Stimulated activated CD8-positive, alpha-beta memory T cell treated with anti-CD3 and anti-CD28 coated beads, Interleukin-7, amount 100 ng/mL, for 24 hours (primary cell): ENCODE measurements at places on chromosomes 2 and 18.

- peak; percentile 12 for DNase-seq
Measured at GRCh38 chr2:162073888-162074631, at the start of gene DPP4. Gene DPP4, minus strand, starts transcription at chr2:162074215. Its CDS starts 234 bp downstream, at chr2:162073981.

DNA sequence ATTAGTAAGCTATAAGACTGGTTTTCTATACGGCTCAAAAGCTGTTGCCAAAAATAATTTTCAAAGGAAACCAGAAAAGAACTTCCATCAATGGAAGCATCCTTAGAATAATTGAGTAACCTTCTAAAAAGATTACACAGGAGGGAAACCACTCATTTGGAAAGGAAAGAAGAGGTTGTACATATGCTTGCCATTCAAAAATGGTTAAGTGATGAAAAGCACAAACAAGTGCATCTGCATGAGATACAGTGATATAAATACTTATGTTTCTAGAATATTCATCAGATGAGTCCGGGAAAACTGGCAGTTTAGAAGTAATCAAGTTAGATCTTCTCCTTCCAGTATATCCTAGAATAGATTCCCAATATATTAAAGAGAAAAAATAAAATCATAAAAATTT, 20.1 kb upstream of the SMAD2 start:
- DNase-seq: no peak

DNA sequence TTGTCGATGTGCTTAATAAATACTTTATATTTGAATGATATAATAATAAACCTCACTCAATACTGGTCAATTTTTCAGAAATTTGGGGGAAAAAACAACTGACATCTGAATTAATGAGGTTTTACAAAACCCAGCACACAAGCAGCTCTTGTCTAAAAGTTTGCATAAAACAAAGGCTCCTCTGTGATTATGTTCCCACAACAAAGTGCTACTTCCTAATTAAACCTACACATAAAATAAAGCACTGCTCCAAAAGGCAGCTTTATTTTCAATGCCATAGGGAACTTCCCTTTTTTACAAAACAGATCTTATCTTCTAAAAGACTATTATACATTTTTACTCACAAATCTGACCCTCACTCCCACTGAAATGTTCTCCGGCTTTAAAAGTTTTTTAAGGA, 47.1 kb downstream of the LAMA1 start:
- DNase-seq: no peak

DNA sequence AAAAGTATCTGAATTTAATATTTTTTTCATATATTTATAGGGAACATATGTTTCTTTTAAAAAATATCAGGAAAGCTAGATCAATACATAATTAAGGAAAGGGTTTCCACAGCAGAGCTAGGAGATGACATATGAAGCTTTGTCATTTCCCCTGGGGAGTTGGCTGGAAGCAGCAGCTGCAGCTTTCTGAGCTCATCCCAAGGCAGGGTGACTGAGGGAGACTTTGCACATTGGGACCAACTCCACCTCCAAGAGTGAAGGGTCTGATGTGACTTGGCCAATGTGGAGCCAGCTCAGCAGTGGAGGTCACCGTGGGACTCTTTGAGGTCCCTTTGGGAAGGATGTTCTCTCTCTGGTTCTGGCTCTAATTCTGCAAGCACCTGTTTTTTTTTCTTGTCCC, 315.1 kb downstream of the RDH14 start:
- no peak for DNase-seq

- DNase-seq: no peak
Measured at GRCh38 chr2:107931412-107931811, 54.9 kb upstream of the SLC5A7 start.

DNA sequence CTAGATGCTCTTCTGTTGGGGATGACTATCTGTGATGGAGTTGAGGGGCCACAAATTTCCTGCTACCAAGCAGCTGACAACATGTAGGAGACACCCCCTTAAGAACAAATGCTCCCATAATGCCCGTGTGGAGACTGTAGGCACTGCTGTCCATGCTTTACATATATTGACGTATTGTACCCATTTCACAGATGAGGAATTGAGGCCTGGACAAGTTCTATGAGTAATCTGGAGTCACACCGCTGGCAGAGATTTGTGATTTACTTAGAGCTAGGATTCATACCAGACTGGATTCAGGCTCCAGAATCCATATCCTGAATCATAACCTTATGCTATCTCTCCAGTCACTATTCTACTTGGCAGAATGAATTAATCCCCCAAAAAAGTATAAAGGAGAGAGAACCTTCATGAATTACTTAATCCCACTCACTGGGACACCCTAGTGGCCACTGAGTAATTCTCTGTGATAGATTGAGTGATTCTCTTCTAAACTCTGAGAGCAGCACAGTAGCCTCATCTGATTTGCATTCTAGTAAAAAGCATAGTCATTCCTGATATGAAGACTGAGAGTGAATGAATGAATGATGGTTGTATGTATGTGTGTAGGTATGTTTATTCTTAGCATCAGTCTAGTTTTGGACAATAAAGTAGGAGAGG, 460.7 kb upstream of the MEIS1 start:
- DNase-seq: no peak

GRCh38 chr2:241817126-241817820, 8.3 kb downstream of the NEU4 start:
- DNase-seq: no peak

- DNase-seq: no peak
Measured at GRCh38 chr2:195594248-195594647, 62.8 kb upstream of the SLC39A10 start.

- DNase-seq: no peak
Measured at GRCh38 chr2:191061381-191061980, 47.5 kb upstream of the STAT1 start.

DNA sequence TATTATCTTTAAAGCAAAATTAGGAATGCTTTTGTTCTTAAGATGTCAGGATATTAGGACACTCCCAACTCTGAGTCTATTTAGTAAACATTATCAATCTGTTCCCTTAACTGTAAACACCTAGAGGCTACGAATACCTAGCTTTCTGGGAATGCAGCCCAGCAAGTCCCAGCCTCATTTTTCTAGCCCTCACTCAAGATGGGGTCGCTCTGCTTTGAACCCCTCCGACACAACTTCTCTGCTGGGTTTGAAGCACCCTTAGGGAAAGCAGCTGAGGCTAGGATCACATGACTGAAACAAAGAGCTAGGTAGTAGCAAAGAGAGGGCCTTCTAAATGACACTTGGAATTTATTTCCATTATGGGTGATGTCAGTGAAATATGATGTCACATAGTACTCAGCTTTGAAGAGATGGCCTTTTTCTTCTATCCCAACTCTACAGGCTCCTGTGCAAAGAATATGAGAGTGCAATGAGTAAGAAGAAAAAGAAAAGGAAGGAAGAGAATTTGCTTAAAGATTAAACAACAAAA, 114.7 kb downstream of the CSRNP3 start:
- no peak for DNase-seq
